ENCODE measurements at places on chromosomes 4 and X.

GRCh38 chrX:132428896-132429295, 59.9 kb downstream of the MBNL3 start:
- no peak for DNase-seq

DNA sequence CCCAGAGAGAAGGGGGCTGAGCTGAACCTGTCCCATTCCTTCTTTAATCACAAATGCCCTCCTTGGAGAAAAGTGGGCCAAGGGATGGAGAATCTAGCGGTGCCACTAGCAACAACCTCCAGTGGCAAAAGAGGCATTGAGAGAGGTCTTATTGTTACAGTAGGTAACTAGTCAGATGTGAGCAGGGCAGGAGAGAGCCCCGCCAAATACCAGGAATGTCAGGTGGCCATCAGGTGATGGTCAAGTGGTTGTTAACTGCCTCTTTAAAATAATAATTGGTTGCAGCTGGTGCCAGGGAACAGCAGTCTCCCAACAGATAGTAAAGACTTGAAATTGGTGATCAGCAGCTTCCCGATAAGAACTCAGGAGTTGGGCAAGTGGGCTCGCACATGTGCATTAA, 116.1 kb downstream of the EVC2 start:
- DNase-seq = no peak

GRCh38 chr4:98289375-98289774, 28.2 kb downstream of the RAP1GDS1 start:
- DNase-seq = no peak

GRCh38 chrX:41589634-41590270, 99.0 kb upstream of the GPR34 start:
- no peak for DNase-seq

DNA sequence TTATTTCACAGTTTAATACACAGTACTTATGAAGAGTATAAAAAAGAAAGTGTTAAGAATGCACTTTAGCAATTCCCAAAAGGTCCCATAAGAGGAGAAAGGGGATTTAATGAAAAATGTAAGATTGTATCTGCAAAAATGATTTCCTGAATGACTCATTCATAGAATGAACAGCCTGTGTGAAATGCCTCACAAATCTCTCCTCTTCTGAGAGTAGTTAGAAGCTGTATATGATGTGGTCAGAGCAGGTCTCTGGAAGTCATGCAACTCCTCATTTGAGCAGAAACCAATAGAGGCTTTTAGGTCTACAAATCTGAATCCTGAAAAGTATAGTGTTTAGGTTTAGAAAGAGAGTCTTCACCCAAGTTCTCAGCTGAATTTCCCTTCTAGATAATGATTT, 381.3 kb upstream of the INTU start:
- DNase-seq = no peak

DNA sequence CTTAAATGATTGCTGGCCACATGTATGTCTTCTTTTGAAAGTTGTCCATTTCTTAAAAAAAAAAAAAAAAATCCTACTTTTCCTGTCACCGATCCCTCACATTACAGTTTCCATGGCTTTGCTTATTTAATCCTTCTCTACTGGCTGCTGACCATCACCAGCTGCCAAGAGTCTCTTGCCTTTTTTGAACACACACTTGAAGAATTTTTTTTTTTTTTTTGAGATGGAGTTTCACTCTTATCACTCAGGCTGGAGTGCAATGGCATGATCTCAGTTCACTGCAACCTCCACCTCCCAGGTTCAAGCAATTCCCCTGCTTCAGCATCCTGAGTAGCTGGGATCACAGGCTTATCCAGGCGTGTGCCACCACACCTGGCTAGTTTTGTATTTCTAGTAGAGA, 134.0 kb downstream of the ANXA5 start:
- no peak for DNase-seq

DNA sequence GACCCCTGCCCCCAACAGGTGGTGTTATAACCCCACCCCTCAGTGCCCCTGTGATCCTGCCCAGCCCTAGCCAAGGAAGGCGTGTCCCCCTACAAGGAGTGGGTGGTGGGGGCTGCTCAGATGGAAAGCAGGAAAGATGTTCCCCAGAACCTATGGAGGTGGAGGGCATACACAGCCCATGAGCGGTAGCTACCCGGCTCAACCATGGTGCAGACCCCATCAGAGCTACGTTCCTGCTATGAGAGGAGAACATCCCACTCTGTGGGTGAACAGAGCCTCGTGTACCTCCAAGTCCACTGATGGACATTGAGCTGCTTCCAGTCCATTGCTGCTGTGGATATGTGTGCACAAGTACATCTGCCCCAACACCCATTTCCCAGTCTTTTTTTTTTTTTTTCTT, 71.1 kb downstream of the SHOX start:
- no peak for DNase-seq

DNA sequence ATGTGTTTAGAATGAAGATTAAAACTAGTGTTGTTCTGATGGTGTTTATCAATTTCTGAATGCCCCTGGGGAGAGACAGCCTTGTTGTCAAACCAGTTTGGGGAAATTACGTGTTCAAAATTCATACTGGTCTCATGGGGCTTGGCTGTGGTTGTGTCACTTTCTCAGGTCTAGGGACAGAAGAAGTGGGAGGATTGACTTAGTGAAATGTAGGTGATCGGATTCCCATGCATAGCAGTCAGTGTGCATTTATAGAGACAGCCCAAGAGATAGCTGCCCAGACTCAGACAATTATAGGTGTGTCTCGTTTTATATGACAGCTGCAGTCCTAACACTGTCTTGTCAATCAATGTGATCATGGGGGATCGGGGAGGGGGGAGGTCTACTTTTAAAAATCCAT, 94.4 kb upstream of the CLCN4 start:
- DNase-seq = no peak

Measured in SK-N-DZ (cell line).